ENCODE measurements at places on chromosomes 1 and 21.

- no peak for DNase-seq
Observed at GRCh38 chr21:25254491-25255174, 352.6 kb downstream of the MRPL39 start.

DNA sequence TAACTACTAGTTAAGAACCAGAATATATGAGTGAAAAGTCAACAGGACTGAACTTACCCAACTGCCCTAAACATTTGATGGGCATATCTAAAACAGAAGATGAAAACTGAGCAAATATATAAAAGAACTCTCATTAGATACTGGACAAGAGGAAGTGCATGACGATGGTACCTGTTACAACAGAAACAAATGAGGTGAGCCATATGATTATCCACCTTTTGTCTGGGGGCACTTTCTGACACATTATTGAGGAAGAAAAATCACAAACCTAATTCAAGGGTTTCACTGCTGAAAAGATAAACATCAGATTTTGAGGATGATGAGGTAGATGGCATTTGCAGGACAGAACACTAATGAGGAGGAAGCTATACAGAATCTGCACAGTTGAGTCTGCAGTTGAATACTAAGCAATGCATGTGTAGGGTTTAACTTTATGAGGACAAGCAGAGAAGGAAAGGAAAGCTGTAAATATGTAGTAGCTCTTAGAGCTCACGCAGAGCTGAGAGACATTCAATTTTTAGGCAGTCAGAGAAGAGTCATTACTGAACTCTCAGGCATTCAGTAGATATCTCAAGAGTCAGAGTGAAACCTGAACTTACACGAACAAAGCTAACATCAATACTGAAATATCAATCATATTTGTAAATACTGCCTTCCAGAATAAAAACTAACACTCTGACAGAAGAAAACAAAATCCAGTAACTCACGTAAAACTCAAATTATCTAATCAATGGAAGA, 262.1 kb downstream of the AKT3 start:
- DNase-seq, result no peak

- no peak for DNase-seq
Observed at GRCh38 chr1:175480343-175480822, 263.0 kb downstream of the TNR start.

- peak; percentile 15 for DNase-seq
Observed at GRCh38 chr1:44949286-44949685, 37.1 kb downstream of the EIF2B3 start.

GRCh38 chr1:196445775-196446174, 162.5 kb downstream of the KCNT2 start:
- no peak for DNase-seq

DNA sequence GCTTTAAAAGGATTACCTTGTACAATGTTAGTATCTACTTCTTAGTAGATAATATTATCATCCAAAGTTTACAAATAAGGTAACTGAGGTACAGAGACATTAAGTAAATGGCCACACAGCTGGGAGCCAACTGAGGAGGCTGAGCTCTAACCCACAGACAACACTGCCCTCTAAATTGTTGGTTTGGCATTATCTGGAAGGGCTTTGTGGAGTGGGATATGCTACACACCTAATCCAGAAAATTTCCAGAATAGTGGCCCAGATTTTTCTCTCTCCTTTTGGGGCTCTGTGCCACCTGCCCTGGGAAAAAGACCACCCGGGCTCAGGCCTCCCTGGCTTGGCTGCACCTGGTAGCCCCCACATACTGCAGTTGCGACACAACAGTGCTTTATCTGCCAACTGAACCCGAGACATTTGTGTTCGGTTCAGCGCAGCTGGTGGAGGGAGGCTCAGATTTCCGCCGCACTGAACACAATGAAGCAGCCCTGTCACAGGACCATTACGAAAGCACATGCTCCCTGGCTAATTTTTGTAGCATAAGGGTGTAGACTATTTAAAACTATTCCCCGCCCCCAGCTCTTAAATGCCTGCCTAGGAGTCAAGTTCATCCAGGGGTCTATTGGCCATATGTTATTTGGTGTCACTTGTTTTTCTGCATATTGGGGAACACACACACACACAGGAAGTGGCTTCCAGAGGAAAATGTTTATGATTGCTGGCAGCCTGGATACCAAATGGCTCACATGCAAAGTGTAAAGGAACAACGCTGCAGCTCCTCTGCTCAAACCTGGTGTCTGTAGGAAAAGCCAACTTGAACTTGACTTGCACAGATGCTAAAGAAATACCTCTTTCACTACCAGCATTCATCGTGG, 92.3 kb upstream of the ESRRG start:
- peak; percentile 97 for DNase-seq

- DNase-seq, result no peak
Observed at GRCh38 chr1:206482611-206483010, 12.3 kb downstream of the IKBKE start.

DNA sequence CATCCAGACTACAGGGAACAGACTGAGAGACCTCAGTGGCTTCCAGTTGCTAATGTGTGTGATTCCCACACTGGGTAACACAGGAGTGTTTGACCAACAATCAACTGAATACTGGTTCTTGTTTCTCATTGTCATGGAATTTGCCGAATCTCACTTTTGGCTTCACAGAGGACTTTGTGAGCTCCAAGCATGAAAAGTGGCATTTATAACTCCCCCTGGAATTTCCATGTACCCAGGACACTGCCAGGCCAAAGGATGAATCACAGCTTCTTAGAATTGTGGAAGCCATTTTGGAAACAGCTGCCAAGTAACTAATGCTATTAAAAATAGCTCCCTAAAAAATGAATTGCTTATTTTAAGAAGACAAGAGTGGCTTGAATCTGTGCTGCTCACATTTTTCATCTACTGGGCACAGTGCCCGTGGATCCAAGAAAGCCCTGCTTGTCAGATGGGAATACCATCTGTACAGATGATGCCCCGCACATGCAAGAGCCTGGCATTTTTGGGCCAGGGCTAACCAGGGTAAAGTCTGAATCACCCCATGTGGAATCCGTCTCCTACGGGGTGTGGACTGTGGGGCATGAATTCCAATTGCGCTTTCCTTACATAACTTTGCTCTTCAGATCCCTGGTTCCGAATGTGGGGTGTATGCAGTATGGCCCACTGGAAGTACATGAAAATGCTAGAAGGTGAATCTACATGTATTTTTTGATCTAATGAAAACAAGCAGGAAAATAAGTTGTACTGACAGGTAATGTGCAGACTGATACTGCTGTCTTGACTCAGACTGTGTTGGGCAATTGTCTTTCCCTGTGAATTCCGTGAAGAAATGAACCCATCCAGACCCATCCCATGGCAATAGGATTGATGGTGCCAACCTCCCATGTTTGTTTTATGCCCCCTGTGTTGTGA, 487.3 kb downstream of the SIPA1L2 start:
- DNase-seq, result peak; percentile 68

DNA sequence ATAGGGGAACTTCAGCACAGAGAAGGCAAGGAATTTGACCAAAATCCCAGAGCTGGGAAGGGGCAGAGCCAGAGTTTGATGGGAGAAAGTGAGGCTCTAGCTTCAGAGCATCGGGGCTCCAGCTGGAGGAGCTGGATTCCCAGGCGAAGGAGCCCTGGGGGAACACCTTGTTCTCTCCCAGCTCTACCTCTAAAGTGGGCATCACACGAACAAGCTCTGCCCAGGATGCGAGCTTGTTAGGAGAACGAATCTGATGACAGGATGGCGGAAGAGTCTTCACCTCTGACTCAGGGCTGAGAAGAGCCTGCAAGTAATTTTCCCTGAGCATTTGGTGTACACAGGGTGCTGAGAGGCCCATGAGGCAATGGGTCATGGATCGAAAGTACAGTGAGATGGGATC, 22.0 kb downstream of the TNNT2 start:
- no peak for DNase-seq

DNA sequence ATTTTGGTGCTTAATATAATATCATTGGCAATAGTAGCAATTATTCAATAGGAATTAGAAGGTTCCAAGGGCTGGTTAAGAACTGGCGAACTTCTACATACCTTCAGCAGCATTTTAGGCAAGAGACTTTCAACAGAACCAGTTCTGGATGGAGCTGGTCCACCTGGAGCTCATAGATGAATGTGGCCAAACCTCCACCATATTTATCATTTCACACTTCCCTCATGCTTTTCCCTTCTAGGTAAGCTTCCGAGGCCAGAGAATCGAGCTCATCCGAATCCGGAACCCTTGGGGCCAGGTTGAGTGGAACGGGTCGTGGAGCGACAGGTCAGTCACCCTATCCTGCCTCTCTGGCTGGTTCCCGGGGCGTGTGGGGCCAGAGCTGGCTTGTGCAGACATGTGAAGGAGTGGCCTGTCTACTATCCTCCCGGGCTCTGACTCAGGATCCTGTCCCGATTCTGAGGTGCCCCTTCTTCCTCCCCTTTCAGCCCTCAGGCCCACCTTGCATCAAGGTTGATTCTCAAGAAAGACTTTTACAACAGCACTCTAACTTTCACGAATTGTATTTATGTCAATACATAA, 24.7 kb downstream of the CAPN9 start:
- DNase-seq, result no peak

- no peak for DNase-seq
Observed at GRCh38 chr1:11653861-11654136, 430 bp downstream of the FBXO2 start.

DNA sequence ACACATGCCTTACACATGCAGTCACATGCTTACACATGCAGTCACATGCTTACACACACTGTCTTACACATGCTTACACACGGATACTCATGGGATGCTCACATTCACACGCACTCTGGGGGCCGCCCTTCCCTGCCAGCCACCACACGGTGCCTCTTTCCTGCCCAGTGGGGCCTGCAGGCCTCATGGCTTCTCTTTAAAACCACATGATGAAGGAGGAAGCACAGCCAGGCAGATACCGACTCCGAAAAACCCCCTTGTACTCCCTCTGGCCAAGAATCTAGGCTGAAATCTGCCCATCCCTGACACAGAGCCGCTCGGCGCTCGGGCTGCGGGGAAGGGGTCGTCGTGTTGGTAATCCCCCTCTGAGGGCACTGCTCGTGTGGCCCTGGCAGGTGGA, 113.0 kb downstream of the PRDM16 start:
- DNase-seq, result no peak

DNA sequence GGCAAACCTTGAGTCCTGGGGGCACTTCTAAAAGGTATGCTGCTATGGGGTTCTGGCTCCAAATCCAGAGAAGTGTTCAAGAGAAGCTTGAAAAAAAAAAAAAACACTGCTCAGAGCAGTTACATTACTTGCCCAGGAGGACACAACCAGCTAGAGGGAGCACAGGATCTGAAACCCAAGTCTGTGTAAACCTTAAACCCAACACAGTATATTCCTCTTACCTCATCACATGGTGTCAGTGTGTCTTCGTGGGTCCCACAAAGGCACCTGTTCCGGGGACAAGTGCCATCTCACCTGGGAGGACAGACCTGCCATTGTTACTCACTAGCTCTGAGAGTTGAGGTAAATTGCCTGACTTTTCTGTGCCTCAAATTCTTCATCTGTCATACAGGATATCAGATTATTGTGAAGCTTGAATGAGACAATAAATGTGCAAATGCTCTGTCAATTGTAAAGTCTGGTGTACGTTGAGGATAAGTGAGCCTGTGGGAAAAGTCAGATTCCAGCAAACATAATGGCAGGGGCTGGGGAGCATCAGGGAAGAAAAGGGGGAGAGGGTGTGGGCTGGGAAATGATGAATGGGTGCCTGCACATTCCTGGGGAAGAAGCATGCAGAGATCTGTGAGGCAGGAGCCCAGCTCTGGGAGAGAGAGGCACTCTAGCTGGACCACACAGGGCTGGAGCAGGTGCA, 170.4 kb upstream of the ZC3H12A start:
- DNase-seq, result no peak

- DNase-seq, result no peak
Observed at GRCh38 chr1:54266195-54266594, 66.2 kb downstream of the MRPL37 start.

DNA sequence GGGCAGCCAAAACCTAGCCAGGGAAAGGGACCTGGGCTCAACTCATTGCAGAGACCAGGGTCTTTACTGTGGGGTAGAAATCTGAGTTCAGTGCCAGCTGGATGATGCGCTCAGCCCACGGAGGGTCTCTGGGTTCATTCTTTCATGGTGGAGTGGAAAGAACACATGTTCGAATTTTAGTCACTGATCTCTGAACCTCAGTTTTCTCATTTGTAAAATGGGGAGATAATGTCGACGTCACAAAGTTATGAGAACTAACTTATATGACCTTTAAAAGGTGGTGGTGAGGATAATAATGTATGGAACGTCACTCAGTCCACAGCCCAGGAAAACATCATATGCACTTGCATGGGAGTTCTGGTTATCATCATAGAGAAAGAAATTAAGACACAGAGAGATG, 1.2 kb upstream of the TAL1 start:
- no peak for DNase-seq

DNA sequence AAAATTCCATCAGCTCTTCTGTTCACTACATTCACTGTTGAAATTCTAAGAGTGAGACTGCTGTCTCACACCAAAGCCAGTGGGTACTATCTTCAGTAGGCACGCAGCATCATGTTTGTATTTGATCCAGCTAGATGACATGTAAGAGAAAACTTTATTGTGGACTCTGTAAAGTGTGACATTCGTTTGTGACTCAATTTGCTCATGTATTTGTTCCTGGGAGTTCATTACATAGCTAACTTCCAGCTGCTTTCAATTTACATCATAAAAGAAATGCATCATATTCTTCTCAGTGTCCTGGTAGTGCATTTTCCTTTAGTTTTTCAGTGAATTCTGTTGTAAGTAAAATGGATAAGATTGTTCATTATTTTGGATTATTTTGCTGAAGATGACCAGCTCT, 31.4 kb downstream of the CTH start:
- DNase-seq, result no peak

DNA sequence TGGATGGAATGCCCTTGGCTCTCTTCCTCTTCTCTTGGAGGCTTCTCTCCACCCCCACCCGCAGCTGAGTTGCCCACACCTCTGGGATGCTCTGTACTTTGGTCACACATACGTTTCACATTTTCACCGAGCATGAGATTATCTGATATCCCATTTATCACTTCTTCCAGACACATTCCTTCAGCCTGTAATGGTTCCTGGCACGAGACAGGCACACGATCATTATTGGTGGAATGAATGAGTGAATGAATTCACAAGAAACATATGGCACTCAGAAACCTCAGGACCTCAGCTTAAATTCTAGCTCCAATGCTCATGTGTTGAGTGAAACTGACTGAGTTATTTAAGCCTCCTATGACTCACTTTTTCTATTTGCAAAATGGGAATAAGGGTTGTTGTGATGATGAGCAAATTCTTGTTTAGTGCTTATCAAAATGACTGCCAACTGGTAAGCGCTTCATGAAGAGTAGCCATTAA, 242.7 kb upstream of the JUN start:
- no peak for DNase-seq

Measured in NCI-H524 (cell line).